ELR (cell line): ENCODE measurements at places on chromosomes 16 and 17.
A peak's percentile ranks its signal among the peaks of the same experiment; 100 is the strongest.

DNA sequence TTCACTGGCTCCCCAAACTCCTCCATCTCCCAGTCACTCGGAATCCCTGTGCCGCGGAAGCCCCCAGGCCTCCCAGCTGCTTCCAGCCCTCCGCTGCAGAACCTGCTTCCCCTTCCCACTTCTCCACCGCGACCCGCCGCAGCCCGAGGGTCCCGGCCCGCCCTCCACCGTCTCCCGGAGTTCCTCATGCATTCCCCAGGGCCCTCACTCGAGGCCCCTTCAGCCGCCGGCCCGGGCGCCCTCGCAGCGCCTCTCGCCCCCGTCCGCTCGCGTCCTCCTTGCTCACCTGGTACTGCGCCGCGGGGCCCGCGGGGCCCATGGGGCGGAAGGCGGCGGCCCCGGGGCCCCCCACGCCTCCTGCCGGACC lies 329 bp downstream of the SMARCD2 start:
- no peak for DNase-seq

DNA sequence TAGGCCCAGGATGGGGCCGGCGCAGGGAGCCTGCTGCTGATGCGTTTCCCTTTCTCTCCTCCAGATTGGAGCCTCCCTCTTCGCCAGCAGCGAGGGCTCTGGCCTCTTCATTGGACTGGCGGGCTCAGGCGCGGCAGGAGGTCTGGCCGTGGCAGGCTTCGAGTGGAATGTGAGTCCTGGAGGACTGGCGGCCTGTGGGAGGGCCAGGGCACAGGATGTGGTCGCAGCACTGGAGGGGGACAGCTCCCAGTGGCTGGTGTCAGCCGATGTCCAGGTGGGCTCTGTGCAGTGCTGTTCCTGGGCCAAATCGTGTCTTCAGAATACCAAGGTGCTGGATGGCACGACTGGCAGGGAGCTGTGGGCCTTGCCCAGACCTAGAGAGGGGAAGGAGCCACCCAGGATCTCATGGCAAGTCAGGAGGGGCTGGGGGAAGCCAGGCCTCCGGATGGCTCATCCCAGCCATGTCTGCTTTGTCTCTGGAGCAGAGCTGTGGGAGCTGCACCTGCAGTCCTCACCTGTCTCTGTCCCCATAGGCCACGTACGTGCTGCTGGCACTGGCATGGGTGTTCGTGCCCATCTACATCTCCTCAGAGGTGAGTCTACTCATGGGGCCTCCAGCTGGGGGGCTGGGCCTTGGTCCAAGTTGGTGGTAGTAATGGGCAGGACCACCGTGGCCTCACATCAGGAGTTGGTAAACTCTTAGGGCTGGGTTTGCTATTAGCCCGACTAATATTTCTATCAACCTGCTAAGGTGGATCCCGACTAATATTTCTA lies 7.3 kb downstream of the SLC5A10 start:
- no peak for DNase-seq

GRCh38 chr16:10862438-10862837 lies 14.6 kb upstream of the CIITA start:
- peak; percentile 86 for DNase-seq

GRCh38 chr16:69309316-69309715 lies 1.8 kb upstream of the VPS4A start:
- DNase-seq: no peak

- no peak for DNase-seq
These were observed 172.9 kb downstream of the AATF start for GRCh38 chr17:37121616-37122015.
